Omental fat pad (tissue), 4 donors: ENCODE measurements at places on chromosomes 16 and 17.

DNA sequence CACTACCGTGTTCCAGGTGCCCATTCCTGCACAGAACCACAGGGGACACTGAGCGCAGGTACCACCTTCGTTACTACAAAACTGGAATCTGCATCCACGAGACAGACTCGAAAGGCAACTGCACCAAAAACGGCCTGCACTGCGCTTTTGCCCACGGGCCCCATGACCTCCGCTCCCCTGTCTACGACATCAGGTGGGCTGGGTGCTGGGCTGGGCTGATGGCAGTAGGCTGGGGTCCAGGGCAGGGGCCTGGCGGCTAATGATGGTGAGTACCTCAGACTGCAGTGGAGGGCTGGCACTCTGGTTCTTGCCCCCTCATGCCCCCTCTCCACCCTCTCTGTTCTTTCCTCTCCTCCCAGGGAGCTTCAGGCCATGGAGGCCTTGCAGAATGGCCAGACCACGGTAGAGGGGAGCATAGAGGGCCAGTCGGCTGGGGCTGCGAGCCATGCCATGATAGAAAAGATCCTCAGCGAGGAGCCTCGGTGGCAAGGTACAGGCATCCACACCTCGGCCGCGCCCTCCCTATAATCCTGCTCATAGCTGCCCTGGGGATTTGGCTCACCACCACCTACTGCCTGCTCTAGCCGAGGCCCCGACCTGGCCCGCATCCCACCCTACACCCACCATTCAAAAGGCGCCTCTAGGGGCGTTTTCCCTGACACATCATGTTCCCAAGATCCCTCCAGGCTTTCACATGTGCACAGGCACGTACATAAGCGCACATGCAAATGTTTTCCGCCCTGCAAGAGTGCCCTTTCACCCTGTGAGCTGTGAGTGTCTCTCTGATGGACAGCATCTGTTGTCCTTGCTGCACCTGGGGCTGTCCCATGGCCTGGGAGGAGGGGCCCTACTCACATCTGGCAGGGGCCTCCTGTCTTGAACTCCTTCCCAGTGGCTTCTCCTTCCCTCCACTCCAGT lies 27.7 kb downstream of the UNK start:
- DNase-seq, result no peak

DNA sequence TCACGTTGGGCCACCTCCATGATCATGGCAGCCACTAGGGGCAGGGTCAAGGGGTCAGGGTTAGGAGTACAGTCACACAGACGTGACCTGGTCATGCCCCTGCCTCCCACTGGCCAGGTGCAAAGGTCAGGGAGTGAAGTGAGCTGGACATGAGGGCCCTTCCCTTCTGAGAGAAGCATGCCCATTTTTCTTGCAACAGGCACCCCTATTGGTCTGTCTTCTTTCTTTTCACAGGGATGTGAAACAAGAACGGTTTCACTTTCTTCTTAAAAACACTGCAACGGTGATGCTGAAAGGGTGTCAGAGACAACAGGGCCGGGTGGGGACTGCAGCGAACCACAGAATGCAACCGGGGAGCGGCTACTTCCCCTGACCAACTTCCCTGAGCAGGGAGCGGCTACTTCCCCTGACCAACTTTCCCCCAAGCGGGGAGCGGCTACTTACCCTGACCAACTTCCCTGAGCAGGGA lies 52.1 kb upstream of the DOC2B start:
- no peak for DNase-seq

DNA sequence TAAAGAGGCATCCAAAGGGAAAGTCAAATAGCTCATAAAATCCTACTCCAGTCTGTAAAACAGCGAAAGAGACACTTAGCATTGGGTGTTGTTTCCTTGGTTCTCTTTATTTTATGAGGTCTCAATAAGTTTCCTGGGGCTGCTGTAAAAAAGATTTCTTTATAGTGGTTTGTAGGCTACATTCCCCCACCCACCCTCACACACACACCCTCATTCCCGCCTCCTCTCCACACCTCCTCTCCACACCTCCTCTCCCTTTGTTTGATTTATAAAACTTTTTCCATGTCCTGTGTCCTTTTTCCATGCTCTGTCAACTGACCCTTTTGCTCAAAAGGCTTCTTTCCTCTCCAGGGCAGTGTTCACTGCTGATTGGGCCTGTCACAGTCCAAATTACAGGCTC lies 178.9 kb upstream of the SOX9 start:
- DNase-seq, result no peak

- DNase-seq, result no peak
These were observed 9.9 kb downstream of the PSME3IP1 start for GRCh38 chr16:57175896-57176295.

DNA sequence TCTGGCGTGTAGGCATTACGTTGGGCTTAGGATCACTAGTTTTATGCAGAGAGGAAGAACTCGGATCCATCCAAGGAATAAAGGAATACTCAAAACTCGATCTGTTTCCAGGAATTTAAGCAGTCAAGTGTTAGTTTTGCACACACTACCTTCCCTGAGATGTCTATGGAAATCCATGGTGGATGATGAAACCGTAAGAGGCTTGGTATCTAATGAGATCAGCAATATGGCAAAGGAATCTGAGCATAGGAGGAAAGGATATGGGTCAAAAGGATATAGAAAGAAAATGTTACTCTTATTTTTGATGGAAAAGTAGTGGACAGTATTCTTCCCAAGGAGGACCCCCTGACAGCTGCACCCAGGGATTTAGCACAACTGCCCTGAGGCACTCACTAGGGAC lies 59.6 kb downstream of the SMG6 start:
- no peak for DNase-seq

GRCh38 chr17:2459917-2460271 lies 51.8 kb downstream of the METTL16 start:
- no peak for DNase-seq

DNA sequence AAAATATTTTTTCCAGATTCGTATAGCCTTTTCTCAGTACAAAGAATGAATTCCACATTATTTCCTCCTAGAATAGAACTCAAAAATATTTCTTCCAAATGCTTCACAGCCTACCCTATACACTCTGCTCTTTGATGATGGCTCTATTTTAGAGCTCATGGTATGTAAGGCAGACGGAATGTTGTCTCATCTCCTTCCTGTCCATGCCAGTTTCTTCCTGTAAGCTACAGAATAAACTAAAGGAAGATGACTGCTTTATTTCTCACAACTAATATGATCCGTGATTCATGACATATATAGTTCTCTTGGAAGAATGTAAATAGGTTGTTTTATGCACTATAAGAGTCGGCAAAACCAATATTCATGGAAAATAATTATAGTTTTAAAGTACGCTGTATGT lies 723.1 kb downstream of the CDH11 start:
- no peak for DNase-seq

DNA sequence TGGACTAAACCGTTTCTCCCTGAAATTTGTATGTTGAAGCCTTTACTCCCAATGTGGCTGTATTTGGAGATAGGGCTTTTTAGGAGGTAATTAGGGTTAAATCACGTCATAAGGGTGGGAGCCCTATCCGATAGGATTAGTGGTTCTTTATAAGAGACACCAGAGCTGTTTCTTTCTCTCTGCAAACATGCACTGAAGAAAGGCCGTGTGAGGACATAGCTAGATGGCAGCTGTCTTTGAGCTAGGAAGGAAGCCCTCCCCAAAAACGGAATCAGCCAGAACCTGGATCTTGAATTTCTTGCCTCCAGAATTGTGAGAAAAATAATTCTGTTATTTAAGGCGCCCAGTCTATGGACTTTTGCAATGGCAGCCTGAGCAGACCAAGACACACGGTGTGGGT lies 14.1 kb downstream of the ODF4 start:
- DNase-seq, result no peak

DNA sequence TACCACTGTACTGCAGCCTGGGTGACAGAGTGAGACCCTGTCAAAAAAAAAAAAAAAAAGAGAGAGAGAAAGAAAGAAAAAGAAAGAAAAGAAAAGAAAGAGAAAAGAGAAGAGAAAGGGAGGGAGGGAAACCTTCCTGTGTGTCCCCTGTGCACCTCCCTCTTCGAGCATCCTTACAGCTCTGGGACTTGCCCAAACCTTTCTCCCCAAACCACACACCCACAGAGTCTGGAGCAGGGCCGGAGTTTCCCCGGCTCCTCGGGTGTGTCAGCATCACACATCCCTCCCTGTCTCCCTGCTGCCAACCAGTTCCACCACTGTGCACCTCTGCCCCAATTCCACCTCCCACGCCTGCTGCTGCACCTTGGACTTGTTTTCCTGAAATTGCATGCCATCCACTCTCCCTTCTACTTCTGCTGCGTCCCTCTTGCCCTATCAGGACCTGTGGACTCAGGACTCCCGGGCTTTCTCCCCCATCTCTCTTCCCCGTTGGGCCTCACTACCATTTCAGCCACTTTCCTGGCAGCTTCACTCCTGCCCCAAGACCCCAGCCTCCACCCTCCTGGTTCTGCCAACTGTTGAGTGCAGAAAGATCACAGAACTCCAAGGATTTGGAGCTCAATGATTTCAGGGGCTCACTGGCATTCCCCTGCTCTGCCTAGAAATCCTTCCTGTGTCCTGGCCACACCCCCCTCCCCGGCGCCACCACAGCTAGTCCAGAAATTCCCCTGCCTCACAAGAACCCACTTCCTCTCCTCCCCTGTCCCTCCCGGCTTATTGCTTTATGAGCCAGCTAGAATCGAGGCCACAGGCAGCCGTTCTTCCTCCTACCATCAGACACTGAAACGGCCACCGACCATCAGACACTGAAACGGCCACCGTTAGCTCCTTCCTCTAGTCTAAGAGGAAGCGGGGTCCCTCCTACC lies 3.7 kb upstream of the CDK3 start:
- DNase-seq, result no peak

DNA sequence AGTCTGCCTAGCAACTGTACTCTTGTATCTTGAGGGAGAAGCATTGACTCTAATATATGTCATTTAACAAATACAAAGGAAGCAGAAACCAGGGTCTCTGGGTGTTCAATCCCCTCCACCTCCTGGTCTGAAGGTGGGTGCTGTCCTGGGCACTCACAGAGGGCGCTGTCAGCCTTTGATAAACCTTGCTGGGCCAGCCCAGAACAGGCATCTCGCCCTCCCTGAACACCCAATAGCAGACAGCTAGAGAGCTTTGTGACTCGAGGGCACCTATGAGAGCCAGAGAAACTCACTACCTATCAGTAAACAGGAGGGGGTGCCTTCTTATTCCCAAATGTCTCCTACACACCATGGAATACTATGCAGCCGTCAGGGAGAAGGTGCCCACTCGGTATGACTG lies 6.4 kb upstream of the PIPOX start:
- no peak for DNase-seq

GRCh38 chr17:8711291-8711690 lies 33.3 kb downstream of the CCDC42 start:
- DNase-seq, result no peak

DNA sequence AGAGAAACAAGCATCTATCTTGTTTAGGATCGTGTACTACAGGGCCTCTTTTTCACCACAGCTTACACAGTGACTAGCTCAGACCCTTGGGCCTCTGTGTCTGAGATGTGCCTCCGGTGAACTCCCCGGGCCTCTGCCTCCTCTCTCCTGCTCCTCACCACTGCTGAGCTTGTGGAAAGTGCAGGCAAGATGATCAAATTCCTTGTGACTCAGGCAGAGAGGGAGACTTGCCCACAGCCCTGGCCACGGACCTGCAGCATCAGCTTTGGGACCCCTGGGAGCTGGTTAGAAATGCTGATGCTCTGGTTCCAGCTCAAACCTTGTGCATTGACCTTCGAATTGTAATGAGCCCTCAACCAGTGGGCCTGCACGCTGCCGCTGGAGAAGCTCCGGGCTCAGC lies 79.8 kb downstream of the ZDHHC7 start:
- no peak for DNase-seq

DNA sequence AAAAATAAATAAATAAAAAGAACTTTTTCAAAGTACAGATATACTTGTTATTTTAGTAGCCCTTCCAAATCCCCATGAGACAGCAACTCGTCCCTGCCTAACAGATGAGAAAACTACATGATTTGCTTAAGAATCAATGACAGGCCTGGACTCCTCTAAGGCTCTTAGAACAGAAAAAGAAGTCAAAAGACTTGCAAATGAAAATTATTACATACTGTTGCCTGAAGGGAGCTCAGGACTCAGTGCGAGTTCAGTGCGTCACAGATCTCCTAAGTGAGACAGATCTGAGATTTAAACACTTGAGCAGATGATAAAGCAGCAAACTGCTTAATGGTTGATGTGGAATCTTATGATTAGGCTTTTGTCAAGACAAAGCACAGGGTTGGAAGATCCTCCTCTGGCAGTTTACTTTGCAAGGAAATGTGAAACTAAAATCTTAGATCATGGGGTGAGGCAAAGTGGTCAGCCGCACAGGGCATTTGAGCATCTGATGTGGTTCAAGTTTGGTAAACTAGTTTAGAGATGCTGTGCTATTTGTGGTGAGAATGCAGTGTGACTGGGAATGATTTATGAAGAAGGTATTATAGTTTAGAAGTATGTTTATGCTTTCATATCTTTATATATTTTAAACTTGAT lies 138.1 kb downstream of the TRIM37 start:
- no peak for DNase-seq

DNA sequence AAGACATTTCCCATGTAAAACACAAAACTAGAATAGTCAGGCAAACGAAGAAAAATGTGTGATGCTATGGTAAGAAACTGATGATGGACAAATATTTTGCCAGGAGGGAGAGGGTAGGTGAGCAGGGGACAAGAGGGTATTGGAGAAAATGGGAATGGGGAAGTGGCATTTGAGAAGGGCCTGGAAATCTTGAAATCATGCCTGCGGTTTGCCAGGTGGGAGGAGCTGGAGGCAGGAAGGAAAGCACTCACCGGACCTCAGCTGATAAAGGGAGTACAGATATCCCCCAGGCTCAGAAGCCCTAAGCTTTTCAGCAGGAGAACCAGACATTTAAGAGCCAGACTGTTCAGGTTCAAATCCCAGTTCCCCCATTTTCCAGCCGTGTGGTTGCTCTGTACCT lies 103.6 kb downstream of the GSG1L start:
- no peak for DNase-seq

DNA sequence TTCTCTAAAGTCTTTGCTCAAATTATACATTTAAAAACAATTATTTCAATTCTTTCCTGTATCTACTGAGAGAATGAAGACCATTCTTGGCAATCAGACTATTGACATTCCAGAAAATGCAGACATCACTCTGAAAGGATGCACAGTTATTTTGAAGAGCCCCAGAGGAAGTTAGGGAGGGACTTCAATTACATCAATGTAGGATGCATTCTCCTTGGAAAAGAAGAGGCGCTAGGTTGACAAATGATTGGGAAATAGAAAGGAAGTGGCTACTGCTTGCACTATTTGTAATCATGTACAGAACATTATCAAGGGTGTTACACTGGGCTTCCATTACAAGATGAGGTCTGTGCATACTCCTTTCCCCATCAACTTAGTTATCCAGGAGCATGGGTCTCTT lies 74.3 kb downstream of the SSH2 start:
- no peak for DNase-seq
